ENCODE measurements at places on chromosomes 6 and 20.

DNA sequence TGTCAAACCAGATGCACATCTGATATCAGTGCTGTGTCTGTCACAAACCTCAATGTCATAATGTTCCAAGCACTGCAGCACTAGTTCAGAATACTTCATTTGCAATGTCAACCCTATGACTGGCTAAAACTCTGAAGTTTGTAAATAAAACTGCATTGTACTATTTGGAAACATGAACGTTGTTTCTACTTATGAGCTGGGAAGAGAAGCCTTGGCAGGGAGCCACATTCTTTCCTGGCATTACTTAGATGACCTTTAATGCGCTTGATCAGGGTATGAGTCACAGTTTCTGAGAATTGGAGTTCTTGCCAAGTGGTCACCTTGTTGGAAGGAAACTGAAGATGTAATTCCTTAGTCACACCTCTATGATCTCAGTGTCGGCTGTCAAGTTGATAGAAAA lies 664.8 kb upstream of the MMS22L start:
- no peak for DNase-seq

GRCh38 chr20:30286157-30286556 lies 971.3 kb upstream of the DEFB115 start:
- DNase-seq, result no peak

DNA sequence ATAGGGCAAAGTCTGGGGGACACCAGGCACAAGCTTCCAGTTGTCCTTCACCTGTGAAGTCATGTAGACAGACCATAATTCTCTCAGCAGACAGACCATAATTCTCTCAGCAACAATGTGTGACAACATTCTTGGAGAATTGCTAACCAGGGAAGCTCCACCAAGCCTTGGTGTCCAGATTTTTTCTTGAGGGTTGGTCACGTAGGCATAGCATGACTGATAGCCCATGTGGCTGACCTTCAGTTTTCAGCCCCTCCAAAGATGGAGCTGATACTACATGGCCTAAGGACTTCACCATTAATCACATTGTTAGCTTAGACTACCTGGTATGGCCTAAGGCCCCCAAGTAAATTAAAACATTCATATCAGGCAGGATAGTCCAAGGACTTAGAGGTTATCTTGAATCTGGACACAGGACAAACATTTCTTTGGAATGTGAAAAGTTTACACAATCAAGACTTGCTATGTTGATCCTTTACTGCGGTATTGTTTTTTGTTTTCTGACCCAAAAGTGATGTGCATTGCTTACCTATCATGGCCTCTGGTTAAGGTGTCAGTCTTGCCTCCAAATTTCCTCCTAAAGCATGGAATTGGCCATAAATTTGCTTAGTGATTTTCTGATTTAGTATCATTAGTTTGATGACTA lies 76.9 kb downstream of the CEP57L1 start:
- no peak for DNase-seq

GRCh38 chr6:169165561-169166300 lies 87.9 kb downstream of the THBS2 start:
- no peak for DNase-seq
